H9 (cell line): ENCODE measurements at places on chromosomes 4 and X. TPM values are rescaled to one million over a fixed set of nuclear protein-coding genes. Genes with fewer than 3 reads are reported as not detected.

GRCh38 chr4:2166253-2166652 lies 75.7 kb downstream of the HAUS3 start:
- no peak for DNase-seq

- DNase-seq: no peak
These were observed 10.5 kb upstream of the YTHDC1 start for GRCh38 chr4:68360231-68360968.

GRCh38 chr4:55237839-55238238 lies 108.2 kb upstream of the SRD5A3 start:
- DNase-seq: no peak

The CTAG2 gene
- not detected in 2 replicates for total RNA-seq

DNA sequence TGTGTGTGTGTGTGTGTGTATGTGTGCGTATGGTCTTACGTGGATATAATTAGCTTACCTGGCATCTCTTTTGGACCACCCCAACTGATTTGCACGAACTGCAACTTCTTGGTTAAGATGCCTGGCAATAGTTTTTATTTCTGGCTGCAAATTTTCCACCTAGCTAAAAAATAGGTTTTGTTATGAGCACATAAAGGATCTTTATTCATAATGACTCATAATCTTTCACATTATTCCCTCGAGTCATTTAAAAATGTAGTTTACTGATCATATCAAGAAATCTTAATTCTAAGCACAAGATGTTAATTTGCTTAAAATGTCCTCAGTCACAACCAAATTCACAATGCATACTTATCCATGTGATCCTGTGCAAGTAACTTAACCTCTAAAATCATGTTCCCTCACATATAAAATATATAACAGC lies 1.5 kb downstream of the COX18 start:
- no peak for DNase-seq

GRCh38 chrX:152520653-152521052 lies 69.5 kb upstream of the GABRA3 start:
- no peak for DNase-seq

- no peak for DNase-seq
These were observed 360.2 kb downstream of the ZIC3 start for GRCh38 chrX:137926090-137926489.

DNA sequence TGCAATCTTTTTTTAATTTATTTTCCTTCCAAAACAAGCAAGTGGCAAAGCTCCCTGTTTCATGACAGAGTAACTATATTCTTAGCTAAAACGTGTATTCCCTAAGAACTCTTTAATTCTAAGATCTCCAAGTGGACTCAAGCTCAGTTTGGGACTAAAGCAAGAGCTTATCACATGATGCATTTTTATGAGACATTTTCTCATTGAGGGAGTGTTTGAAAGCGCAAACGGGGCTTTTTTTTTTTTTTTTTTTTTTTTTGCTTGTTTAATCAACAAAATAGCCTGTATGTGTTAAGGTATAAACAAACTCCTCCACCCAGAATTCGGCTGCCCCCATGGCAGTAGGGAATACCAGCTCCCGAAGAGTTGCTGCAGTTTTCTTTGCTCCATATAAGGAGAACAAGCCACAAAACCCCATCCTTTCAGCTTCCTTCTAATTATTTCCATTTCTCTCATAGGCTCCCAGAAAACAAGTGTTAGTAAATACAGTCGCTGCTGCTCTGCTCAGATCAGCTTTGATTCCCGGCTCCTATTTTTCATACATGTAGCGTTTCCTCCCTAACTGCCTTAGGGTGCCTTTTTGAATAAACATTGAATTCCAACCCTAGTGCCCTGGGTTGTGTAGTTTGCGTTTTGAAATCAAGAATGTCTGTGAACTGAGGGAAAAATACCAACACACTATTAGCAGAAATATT lies 669 bp upstream of the PPARGC1A start:
- no peak for DNase-seq

GRCh38 chr4:155781249-155781831 lies 22.5 kb downstream of the GUCY1B1 start:
- no peak for DNase-seq

DNA sequence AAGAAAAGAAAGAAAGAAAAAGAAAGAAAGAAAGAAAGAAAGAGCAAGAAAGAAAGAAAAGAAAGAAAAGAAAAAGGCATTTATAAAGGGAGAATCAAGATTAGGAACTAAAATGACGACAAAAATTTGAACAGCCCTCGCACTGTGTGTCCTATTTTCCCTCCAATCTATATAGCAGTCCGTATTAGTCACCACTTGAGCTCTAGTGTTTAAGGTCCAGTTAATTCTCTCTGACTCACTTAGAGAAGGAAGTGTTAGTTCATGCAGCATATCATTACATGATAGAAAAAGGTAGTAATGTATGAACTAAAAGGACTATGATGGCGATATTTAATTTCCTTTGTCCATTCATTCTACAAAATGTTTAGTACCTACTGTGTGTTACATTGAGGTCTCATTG lies 122.7 kb downstream of the CBLL2 start:
- no peak for DNase-seq

DNA sequence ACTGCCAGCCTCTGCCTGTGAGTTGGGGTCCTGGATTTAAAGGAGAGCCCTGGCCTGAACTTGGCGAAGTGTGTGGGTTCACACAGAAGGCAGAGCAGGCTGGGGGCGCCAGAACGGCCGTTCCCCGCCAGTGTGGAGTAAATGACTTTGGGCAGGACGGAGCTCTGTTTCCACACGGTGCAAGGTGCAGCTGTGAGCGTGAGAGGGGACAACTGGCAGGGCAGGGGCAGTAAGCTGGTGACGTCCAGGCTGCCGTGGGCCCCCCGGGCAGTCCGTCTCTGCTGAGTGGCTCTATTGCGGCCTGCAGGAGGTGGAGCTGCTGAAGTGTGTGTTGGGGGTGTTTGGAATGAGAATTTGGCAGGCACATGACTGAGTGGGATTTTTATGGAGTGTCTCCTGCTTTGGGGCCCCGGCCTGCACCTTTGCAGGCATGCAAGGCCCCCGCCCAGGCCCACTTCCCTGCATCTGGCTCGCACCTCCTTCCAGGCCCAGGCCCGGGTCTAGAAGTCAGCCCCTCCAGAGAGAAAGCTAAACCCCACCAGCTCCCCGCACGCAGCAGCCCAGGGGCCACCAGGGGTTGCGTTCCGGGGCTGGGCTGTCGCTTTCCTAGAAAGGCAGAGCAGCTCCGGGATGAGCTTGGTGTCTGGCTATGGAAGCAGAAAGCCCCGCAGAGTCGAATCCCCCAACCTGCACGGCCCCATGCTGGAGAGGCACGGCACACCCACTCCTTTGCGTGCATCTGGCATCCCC lies 62.2 kb upstream of the GRPEL1 start:
- DNase-seq: no peak

DNA sequence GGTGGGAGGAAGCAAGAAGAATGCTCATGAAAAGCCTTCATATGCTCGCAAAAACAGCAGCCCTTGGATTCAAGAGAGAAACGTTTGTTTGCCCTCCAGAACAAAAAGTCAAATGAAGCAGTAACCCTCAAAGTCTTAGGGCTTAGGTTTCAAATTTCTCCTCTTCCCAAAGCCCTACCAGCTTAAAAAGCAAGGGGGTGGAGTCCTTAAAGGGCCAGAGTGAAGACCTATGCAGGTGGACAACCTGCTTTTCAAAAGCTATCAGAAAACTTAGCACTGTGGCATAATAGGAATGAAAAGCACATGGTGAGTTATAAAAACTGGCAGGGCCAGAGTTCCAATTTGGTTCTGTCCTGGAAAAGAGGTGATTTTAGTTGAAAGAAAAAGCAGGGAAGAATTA lies 253.3 kb downstream of the NAP1L3 start:
- DNase-seq: no peak

- no peak for DNase-seq
These were observed 1.4 kb downstream of the SPON2 start for GRCh38 chr4:1170976-1171310.

DNA sequence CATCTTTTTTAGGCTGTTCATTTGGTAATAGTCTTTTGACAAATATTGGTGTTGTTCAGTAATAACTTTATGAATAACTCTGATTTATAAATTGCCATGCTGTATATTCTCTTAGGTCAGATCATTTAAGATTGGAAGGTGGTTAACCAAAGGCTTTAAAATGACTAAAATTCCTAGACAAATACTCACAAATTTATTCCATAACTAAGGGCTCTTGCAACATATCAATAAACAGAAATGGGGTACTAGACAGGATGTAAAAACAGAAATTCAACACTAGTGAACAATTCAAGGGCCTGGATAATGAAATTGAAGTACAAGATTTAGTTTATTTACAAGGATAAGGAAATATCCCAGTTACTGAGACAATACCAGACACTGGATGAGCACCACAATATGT lies 328.6 kb downstream of the PCDH19 start:
- no peak for DNase-seq

DNA sequence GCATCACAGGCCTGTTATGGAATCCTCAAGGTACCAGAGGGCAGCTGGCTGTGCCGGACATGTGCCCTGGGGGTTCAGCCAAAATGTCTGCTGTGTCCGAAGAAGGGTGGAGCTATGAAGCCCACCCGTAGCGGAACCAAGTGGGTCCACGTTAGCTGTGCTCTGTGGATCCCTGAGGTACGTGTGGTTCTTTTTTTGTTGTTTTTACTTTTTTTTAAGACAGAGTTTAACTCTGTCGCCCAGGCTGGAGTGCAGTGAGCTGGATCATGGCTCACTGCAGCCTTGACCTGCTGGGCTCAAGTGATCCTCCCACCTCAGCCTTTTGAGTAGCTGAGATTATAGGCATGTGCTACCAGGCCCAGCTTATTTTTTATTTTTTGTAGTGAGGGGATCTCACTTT lies 46.1 kb downstream of the JADE1 start:
- DNase-seq: no peak
